Hippocampal formation (tissue), 2 donors: ENCODE measurements at places on chromosomes 13 and 19.

DNA sequence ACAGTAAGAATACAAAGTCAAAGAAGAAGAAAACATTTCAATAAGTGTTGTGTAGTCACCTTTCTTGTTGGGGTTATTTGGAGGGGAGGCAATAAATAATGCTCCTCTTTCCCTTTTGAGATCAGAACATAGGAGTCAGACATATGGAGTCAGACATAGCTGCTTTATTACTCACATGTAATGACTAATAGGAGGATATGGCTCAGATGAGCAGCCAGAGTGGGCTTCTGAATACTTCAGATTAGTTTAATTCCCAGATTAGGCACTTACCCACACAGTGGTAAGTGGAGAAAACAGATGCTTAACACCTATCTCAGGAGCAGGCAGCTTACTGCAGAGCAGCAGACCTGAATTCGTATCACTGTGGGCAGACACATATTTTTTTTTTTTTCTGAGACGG is 31.7 kb upstream of the C1QTNF9B start:
- DNase-seq: no peak

- no peak for DNase-seq
Measured at GRCh38 chr13:93529961-93530360, 303.4 kb downstream of the GPC6 start.

DNA sequence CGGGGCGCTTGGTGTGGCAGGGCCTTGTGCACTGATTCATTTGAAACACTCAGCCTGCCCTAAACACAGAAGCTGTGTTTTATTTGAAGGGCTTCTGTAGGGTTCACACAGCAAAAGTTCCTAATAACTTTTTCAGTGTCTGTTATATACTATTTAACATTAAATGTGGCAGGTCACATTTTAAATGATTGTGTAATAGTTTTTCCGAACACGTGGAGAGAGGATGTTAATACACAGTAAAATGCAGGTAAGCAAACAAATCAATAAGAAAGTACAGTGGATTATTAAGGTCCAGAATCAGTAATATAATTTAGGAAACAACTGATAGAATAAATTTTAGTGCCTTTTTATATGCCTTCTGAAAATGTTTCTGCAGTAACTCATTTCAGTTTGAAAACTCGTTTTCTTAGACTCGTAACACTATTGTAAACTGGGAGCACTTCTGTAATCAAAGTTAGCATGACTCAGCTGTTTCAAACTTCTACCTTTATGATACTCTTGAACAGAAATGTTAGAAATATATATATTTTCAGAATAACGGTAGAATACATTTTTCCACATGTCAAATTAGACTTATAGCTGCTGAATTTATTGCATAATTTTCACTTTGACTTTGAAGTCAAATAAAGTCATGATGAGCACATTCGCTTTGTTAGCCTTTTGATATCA is 70.1 kb downstream of the GGACT start:
- no peak for DNase-seq

- no peak for DNase-seq
Measured at GRCh38 chr13:97140611-97141010, 81.5 kb upstream of the MBNL2 start.

GRCh38 chr13:60689076-60689475 is 292.1 kb downstream of the TDRD3 start:
- DNase-seq: no peak

DNA sequence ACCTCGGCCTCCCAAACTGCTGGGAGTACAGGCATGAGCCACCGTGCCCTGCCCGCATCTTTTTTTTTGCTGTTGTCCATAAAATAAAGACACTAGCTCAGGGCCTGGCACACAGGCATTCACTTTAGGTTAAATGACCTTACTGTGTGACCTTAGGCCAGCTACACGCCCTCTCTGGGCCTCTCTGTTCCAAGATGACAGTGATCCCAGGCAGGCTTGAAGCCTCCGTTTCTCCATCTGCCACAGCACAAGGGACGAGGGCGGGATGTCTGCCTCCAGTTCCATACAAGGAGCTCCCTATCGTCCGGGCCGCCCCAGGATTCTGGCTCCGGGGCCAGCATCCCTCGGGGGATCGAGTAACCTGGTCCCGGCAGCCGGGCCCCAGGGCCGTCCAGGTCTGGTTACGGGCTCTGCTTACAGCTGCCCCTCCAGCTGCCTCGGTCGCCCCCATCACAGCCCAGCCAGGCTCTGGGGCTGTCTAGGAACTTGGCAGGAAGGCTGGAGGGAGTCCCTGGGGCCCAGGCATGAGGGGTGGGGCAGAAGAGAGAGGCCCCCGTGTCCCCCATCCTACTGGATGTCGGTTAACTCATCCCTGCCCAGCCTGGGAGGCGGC is 11.9 kb upstream of the SEMA6B start:
- DNase-seq: no peak

DNA sequence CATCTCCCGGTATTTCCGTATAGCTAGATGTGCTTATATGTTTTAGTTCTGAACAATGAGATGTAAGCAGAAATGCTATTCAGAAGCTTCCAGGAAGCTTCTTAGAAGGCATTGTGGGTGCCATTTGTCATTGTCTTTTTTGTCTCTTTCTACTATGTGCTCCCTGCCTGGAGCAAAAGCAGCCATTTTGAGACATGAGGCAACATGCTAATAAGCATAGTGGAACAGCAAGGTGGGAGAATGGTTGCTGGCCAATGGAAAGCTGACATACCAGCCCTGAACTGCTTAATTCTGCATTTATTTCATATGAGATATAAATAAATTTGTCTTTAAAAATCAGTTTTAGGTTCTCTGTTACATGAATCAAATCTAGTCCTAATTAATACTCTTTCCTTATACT is 299.7 kb downstream of the LMO7 start:
- DNase-seq: no peak

DNA sequence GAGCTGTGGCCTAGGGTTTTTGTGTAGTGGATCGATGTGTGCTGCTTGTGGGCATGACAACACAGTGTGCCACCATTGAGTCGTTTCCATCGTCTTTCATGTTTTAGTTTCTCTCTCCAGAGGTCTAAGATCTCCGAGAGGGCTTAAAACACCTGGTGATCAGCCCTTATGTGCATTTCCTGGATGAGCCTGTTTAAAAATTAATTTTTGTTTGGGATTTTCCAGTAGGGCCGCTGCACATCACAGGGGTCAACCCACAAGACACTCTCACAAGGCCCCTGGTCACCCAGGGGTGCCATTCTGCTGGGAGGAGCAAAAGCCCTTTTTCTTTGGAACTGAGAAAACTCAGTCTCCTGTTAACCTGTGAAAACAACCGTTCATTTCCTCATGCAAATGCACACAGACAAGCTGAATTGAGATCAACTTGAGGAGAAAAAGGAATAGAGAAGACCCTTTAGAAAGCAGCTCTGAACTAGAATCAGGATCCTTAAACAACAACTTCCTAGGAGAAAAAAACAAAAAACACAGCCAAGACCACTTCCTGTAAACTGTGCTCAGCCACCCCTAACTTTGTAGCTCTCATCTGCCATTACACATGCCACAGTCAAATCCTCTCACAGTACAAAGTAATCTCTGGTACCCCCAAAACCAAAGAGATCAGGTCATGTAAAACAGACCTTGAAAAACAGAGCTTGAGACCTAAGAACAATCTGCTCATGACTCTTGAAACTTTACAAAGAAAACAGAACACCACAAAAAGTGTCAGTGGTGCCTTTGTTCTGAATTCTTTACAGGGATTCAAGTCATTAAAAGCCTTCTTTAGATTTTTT is 8.3 kb upstream of the MTRF1 start:
- DNase-seq: no peak

DNA sequence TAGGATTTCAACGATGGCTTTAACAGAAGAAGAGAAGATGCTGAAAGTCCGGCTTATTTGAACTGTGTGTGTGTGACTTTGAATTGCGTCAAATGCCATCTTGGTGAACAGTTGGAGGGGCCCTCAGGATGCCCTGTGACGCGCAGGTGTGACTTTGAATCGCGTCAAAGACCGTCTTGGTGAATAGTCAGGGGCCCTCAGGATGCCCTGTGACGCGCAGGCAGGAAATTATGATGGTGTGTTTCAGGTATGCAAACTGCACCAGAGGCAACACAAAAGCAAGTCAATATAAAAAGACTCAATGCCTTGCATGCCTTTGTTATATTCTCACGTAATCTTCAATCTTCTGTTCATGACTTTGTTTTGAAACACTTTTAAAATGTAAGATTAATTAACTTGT is 29.2 kb downstream of the ATP11A start:
- DNase-seq: no peak

DNA sequence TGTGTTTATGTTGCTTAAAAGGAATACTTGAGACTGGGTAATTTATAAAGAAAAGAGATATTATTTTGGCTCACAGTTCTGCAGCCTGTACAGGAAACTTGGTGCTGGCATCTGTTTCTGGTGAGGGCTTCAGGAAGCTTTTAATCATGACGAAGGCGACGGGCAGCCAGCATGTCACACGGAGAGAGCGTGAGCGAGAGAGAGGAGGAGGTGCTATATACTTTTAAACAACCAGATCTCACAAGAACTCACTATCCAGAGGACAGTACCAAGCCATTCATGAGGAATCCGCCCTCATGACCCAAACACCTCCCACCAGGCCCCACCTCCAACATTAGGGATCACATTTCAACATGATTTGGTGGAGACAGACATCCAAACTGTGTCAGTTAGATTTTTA is 163.4 kb upstream of the TSC22D1 start:
- no peak for DNase-seq

GRCh38 chr19:45439569-45440258 is 16.0 kb upstream of the ERCC1 start:
- DNase-seq: peak; percentile 73

DNA sequence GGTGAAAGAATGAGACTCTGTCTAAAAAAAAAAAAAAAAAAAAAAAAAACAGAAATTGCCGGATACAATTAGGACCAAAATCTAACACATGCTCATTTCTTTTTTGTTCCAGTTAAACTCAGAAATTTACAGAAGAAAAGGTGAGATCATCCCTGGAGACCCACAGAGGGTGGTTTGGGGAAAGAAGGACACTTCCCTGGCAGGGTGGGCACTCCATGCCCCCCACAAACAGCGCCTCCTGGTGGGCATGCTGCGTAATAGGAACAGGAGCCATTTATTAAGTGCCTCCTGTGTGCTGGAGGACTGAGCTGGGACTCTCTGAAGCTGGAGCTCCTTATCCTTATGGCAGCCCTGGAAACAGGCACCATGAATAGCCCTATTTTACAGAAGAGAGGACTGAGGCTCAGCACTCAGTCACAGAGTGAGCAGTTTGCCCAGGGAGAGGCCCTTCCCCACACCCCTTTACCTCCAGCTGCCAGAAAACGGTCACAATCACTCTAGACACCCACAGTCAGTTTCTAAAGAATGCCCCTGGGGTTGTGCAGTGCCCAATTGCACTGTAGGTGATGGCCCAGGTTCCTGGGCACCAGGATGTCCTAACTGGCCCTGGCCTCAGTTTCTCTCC is 10.1 kb downstream of the C19orf38 start:
- no peak for DNase-seq

- DNase-seq: no peak
Measured at GRCh38 chr19:13146763-13147563, 3.2 kb downstream of the STX10 start.

DNA sequence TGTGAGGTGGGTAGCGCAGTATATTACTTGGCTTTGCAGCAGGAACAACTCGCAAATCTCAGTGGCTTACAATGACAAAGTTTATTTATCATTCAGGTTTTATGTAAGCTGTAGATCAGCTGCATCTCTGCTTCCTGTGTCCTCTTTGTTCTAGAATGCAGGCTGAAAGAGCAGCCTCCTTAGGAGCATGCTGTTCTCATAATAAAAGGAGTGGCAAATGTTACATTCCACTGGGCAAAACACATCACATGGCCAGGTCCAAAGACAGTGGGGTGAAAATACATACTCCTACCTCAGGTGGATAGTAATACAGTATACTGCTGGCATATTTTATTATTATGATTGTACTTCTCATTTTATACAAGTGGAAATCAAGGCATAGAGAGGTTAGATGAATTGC is 1.2 kb upstream of the CSNK1A1L start:
- no peak for DNase-seq

GRCh38 chr13:41590643-41591042 is 133.3 kb downstream of the RGCC start:
- no peak for DNase-seq

DNA sequence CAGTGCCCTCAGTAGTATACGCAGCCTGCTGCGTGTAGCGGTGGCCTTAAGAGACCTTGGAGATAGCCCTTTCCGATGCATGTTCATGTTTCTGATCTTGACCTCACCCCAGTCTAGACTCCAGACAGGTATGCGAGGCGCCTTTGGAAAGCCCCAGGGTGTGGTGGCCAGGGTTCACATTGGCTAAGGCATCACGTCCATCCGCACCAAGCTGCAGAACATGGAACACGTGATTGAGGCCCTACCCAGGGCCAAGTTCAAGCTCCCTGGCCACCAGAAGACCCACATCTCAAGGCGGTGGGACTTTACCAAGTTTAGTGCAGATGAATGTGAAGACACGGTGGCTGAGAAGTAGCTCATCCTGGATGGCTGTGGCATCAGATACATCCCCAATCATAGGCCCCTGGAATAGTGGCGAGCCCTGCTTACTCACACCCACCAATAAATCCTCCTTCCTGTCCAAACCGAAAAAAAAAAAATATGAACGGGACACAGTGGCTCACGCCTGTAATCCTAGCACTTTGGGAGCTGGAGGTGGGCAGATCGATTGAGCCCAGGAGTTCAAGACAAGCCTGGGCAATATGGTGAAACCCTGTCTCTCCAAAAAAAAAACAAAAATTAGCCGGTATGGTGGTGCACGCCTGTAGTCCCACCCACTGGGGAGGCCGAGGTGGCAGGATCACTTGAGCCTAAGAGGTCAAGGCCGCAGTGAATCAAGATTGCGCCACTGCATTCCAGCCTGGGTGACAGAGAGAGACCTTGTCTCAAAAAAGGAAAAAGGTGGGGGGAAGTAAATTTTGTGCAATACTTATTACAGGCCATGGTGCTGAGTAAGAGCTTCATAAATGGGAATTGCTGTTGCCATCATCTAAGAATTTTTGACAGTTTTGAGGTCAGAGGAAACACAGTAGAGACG is 12.4 kb upstream of the CBLC start:
- DNase-seq: no peak

- no peak for DNase-seq
Measured at GRCh38 chr19:45763691-45764294, 5.3 kb downstream of the SIX5 start.

GRCh38 chr13:84917252-84917878 is 881.9 kb downstream of the SLITRK6 start:
- no peak for DNase-seq

DNA sequence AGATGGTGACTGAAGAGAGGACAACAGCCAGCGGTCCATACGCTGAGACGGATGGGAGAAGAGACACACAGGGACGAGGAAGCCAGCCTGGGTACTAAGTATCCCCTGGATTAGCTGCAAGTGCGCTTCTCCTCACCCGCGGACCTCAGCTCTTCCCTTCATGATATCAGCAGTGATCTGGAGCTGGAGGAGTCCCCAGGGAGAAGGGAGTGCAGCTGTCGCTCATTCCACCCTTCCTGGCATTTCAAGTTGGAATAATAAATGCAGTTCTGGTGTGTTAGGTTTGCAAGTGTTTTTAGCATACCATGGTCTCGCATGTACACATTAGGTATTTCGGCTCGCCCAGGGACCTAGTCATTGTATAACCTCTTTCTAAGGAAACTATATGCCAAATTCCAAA is 88.5 kb upstream of the C1QTNF9B start:
- DNase-seq: no peak
